Colonic mucosa (tissue), 4 donors: ENCODE measurements at places on chromosomes 3 and 15. TPM values are rescaled to one million over a fixed set of nuclear protein-coding genes. Genes with fewer than 3 reads are reported as not detected.

- H3K4me1 ChIP-seq: no peaks in the 10 kb centered on the region
- no peak overlapping the region for H3K27ac ChIP-seq
- H3K4me3 ChIP-seq: no peak overlapping the region
Measured at GRCh38 chr15:93059442-93059841, 29.6 kb downstream of the RGMA start.

GRCh38 chr15:39391230-39391629 is 189.6 kb upstream of the THBS1 start:
- DNase-seq: no peak
- H3K36me3 ChIP-seq: no peaks in the 10 kb centered on the region
- H3K27me3 ChIP-seq: no peaks in the 10 kb centered on the region
- H3K4me3 ChIP-seq: no peak overlapping the region

DNA sequence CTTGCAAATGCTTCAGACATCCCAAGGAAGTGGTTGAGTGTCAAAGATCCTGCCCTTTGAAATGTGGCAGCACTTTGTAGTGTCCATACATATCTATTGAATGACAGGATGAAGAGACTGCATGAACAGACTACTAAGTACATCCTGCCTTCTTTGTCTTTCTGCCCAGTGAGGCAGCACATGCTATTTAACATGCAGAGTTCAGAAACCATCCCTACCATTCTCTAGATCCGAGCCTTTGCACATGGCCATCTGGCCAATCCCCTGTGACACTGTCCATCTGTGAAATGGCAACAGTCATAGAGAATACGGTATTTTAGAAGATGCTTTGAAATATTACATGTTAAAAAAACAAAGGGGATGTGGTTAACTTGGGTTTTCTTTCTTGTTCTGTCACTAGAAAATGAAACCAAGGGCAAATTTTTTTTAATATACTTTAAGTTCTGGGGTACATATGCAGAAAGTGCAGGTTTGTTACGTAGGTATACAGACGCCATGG is 519.6 kb downstream of the NTRK3 start:
- H3K36me3 ChIP-seq: no peaks in the 10 kb centered on the region
- no peak overlapping the region for H3K27ac ChIP-seq
- no peaks in the 10 kb centered on the region for H3K4me1 ChIP-seq
- no peak overlapping the region for H3K4me3 ChIP-seq
- no peak for DNase-seq

DNA sequence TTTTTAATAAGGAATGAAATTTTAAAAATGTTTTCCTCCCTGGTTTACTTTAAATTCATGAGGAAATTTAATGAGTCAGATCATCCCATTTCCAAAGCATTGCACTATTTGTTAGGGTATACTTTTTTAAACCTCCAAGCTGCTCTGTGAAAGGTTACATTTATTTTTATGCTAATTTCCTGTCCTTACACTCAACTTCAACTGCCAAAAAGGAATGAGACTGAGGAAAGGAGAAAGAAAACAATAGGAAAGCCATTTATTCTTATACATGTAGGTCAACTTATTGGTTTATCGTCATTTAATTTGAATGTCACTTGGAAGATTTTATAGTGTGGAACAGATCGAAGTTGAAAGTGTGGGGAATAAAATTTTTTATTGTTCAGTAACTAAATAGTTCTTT is 104.1 kb downstream of the ALCAM start:
- H3K27me3 ChIP-seq: no peaks in the 10 kb centered on the region
- no peak overlapping the region for H3K4me3 ChIP-seq

DNA sequence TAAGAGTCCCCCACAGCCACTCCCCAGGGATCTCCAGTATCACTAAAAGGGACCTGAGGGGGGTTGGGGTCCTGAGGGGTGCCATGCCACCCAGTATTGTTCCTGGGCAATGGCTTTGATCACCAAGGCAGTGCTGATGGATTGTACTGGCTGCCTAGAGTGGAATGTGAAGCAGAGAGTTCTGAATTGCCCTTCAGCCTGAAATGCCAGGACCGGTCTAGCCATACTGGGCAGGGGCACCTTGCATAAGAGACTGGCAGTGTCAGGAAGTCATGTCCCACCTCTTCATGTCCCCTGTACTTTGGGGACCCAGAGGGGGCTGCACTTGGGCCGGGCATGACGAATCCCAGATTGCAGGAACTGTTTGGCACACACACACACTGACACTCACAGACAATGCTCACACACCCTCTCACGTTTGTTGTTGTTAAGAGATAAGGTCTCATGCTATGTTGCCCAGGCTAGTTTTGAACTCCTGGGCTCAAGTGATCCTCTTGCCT is 4.5 kb upstream of the TKT start:
- no peaks in the 10 kb centered on the region for H3K36me3 ChIP-seq
- no peak overlapping the region for H3K4me3 ChIP-seq
- no peaks in the 10 kb centered on the region for H3K27me3 ChIP-seq
- no peaks in the 10 kb centered on the region for H3K4me1 ChIP-seq
- no peak overlapping the region for H3K27ac ChIP-seq
- DNase-seq: no peak

DNA sequence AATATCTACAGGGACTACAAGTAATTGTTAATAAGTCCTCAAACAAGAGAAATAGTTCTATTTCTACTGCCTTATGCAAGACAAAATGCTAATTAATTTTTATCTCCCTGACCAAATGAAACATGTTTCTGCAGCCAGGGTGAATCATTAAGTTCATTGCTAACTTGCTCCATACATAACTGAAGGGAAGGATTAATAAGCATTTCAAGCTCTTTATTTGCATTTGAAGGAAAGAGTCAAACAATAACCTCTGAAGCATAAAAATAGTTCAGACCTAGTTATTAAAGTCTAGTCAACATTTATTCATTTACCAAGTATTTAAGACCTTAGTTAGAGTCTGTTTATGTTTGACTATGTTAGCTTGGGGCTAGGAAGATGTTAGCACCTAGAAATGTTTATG is 120.0 kb downstream of the ATP1B3 start:
- DNase-seq: no peak
- no peaks in the 10 kb centered on the region for H3K4me1 ChIP-seq
- H3K27ac ChIP-seq: no peak overlapping the region
- peaks cover 3% of the 10 kb centered on the region for H3K36me3 ChIP-seq
- H3K4me3 ChIP-seq: no peak overlapping the region
- H3K27me3 ChIP-seq: no peaks in the 10 kb centered on the region

GRCh38 chr3:39329493-39329892 is at the start of gene CCR8:
Gene CCR8 (plus strand): TSS chr3:39329709. CDS start chr3:39332332, 2,623 bp downstream.
- H3K27ac ChIP-seq: no peak within 1 kb of the TSS
- H3K4me3 ChIP-seq: no peak within 1 kb of the TSS
- no peak for DNase-seq
- no peaks in the 10 kb centered on the region for H3K4me1 ChIP-seq
- no peaks in the 10 kb centered on the region for H3K27me3 ChIP-seq

DNA sequence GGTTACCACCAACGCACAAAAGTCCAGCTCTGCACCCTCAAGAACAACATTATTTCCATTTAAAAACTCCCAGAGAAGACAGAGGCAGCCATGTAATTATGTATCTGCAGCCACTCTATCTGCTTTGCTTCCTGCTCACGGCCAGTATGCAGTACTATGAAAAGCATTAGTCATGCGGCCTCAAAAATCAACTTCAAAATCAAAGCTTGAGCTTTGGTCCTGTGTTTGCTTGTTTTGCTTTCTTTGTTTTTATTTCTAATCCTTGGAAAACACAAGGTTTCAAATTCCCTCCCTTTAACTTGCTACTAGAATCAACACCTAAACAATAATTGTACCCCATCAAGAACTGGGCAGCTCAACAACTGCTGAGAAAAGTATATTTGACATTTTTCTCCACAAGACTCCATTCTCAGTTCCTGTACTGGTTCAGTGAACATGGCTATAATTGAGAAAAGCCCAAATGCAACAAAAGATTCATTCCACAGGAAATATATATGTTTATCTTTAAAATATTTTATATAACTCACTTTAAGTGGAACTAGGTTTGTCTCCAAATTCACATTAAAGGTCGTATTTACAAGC is 37.6 kb downstream of the GBE1 start:
- no peaks in the 10 kb centered on the region for H3K4me1 ChIP-seq
- no peak for DNase-seq
- H3K27me3 ChIP-seq: no peaks in the 10 kb centered on the region

ATP13A5 gene
- 0.05 TPM for total RNA-seq

FEM1B gene
- total RNA-seq: 52.4 TPM

AADACL2 gene
- not detected for total RNA-seq

LTK gene
- 8.2 TPM for total RNA-seq
